ENCODE measurements at places on chromosomes 11 and 22.

DNA sequence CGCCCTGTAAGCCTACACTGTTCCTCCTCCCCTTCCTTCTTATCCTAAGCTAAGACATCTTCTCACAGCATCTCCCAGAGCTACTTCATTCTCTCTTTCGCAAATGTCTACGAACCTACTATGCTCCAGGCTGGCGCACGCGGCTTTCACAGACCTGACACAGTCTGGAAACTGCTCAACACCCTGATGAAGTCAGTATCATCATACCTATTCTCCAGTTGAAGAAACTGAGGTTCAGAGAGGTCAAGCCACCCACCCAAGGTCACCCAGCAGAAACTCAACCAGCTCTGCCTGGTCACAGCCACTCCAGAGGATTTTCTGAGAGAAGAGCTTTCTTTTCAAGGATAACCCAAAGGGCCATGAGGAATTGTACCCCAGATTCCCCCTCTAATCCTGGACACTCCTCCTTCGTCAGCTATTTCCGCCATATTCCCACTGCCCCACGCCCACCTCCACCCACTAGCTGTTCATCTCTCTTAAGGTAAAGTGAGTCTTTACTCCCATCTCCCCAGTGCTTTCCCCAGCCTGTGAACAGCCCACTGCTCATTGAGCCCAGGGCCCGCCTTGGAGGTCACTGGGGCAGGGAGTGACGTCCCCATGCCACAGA is 1.8 kb downstream of the KCNJ4 start:
- DNase-seq: no peak

GRCh38 chr11:10731064-10731680 is 19.9 kb upstream of the CTR9 start:
- no peak for DNase-seq

DNA sequence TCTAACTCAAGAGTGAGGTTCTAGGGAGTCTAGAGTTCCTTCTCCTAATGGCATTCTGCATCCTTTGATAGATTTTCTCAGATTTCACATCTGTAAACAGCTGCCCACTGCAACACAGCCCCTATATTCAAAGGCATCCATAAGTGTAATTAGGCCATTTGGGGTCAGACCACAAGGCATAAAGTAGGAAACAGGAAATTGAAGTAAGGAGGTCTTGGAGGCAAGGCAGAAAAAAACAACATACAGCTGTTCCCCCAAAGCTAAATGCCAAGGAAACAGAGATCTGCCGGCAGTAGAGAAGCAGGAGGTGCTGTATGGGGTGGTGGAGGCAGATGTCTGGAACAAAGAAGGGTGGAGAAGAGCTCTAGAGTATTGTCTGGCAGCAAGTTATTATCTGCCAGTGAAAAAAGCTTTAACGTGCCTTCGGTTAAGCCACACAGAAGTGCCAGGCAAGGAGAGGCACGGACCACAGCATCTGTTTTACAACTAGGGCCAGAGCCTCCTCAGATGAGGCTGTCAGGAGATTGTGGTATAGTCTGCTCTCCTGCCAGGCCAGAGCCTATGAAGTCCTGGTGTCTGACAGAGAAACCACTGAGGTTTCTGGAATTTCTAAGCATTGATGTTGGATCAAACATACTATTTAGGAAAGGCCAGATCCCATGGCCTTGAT is 100.2 kb upstream of the CHRM4 start:
- no peak for DNase-seq

DNA sequence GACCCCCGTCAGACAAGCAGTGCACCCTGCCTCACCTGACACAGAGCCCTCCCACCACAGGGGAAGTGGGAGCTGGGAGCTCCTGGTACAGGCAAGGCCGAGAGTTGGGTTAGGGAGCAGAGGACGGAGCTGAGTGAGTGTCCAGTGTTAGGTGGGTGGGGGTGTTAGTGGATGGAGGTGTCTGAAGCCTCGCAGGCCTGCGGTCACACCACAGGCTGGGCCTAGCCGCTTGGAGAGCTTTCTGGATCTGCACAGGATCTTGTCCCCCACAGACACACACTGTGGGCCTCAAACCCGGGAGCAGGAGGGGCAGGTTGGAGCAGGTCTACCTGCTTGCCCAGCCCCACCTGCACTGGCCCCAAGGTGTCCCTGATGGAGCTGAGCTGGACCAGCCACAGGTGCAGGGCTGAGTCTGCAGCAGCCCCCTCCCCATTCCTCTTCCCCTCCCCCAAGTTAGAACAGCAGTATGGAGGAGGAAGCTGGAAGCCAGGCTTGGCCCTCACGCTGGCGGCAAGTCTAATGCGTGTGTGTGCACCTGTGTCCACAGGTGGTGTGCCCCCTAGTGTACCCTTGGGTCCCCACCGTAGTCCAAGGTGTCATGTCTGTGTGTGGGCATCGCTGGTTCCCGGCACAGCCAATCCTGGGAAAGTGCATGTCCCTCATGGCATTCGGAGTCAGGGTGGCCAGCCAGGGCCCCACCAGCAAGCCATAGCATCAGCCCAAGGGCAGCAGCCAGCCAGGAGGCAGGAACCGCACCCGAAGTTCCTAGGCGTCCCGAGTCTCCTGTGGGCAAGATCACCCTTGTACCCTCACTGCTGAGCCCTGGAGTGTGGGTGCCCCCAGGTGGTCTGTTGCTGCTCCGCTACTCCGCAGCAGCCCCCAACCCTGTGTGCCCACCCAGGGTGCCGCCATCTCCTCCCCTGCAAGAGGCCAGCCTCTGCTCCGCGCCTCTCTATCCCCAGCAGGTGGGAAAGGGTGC is 2.0 kb upstream of the GATD1 start:
- no peak for DNase-seq

DNA sequence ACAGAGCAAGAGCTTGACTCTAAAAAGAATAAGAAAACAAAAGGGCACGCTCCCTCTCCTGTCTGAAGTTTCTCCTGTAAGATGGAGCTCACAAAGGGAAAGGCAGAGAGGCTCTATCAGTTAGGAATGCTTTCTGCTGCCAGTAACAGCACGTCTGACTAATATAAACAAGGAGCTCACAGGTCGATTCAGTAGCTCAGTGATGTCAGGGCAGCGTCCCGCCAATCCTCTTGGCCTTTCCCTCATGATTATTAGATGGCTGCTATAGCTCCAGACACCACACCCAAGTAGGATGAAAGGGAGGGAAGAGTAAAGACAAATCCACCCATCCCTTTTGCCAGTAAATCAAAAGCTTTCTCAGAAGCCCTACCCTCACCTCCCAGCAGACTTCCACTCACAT is 51.3 kb upstream of the HMGXB4 start:
- DNase-seq: no peak

- no peak for DNase-seq
Measured at GRCh38 chr11:98227278-98227677, 793.5 kb upstream of the CNTN5 start.

DNA sequence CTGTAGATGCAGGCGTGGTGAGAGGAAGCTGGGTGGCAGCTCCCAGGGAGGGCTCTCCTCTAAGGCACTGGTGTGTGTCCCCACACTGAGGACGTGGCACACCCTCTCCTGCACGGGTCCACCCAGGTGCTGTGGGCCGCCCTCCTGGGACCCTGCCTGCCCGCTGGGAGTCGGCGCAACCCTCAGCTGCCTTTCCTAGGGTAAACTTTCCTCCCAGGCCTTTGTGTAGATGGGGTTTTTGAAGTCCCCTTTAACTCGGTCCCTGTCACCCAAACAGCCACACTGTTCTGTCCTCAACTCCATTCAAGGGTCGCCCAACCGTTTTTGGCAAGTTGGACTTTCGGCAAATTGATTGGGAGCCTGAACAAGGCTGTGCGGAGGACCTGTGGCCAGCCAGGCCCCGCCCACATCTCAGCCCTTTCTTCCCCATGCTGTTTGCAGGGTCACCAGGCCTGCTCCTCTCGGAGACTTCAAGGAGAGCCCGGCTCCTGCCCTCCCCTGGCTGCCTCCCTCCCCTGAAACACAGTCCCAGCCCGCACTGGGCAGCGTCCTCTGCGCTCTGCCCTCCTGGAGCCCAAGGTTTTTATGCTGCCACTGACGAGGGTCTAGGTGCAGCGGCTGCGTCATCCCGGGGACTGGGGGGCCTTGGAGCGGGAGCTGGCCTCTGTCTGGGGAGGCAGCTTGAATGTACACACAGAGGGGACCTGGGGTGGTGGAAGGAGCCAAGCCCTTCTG is 1126.2 kb downstream of the BRD1 start:
- no peak for DNase-seq

Data from frontal cortex (tissue), 4 donors.